Psoas muscle (tissue), 8 donors: ENCODE measurements at places on chromosomes 1 and 21. TPM values are rescaled to one million over a fixed set of nuclear protein-coding genes. Genes with fewer than 3 reads are reported as not detected.

GRCh38 chr1:236413688-236414087 lies 19.6 kb downstream of the EDARADD start:
- DNase-seq = no peak

- DNase-seq = no peak
These were observed 178.5 kb upstream of the GALNT2 start for GRCh38 chr1:229888561-229889001.

GRCh38 chr1:179750630-179751029 lies 7.5 kb downstream of the FAM163A start:
- DNase-seq = no peak

GRCh38 chr1:84190455-84190854 lies 46.4 kb downstream of the PRKACB start:
- DNase-seq = no peak

DNA sequence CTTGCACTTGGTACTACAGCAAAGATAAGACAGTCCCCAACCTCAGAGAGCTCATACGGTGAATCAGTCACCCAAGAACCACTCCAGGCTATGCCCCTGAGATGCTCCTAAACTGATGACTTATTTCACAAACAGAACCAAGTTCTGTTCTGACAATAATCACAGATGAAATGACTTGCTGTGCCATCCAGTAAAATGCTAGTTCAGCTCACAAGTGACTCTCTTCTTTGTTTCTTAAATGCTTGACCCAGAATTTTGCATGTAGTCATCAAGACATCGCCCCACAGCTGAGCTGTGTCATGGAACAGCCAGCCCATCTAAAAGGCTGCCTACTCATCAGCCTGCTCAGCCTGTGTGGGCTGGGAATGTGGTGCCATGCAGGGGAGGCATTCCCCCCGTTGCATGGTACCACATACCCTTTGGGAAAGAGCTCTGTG lies 6.1 kb upstream of the SLC19A2 start:
- DNase-seq = no peak

SLAMF8 gene
- 1.6 TPM for total RNA-seq

DNA sequence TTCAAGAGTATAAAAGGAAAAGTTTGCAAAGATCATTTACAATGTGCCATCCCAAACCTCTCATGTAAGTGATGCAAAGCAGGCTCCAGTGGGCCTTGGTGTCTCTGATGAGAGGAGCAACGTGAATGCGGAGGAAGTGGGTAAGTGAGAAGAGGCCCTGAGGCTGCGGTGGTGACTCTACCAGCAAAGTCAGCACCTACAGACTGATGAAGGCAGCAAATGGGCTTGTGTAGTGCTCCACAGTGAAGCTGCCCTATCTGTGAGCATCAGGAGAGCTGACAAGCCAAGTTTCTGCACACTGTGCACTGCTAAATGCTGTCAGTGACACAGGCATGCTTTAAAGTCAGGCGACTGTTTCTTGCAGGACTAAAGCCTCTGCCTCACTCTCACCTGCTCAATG lies 15.6 kb upstream of the RAP1A start:
- no peak for DNase-seq

DNA sequence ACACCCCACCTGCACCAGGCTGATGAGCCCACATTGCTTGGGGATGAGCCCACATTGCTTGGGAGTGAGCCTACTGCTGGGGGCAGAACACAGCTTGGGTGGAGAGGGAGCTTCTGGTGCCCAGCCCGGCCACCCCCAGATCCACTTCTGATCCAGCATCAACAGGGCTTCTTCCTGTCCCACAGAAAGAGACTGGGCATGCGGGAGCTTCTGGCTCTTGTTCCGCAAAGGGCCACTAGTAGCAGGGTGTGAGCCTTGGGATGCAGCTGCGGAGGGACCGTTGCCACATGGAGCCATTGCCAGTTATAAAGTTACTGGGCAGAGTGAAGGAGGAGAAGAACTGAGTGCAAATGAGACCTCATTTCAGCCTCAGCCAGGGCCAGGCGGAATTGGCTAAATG lies 36.3 kb downstream of the PKP1 start:
- DNase-seq = no peak

FCGR3A gene
- total RNA-seq = 8.2 TPM

DNA sequence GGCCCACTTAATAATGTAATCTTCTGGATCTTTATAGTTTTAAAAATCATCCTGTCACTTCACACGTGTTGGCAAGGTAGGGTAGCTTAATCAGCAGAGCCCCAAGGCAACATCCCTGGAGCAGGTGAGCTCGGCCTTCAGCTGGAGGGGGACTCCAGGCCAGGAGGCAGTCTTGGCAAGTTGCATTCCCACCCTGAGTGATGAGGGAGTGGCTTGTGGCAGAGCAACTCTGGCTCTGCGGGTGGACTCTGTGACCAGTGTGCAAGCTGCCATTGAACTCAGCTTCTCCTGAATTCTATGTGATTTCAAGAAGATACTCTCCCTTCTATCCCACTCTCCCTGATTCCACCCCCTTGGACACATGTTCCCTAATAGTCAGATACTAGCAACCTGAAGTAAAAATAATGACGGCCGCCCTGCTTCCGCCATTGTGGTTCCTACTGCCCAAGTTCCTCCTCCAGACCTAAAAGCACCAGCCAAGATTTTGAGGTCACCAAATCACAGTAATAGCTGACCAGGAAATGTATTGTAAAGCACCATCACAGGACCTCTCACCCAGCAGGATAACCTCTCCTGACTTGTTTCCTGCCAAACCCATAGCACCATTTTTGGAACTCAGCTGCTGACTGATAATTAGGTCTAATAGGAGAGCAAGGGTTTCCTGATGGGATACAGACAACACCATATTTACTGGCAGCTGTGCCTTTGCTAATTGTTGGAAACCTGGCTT lies 11.5 kb upstream of the LYST start:
- DNase-seq = no peak

DNA sequence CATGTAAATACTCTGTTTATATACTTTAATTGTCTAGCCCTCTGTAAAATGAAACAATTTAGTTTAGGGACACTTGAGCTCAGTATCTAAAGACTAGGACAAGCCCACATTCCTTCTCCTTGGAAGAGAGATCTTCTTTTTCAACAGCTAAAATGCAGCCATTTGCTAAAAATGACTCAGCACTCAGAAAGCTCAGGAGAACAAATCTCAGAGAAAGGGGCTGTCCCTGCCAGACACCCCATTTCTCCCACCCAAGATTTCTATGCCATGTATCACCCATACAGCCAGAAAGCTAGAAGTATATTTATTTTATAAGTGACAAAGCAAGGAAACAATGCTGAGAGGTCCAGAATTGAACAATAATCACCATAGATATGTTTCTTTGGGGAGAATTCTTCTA lies 23.2 kb upstream of the PRDX6 start:
- no peak for DNase-seq

RAB25 gene
- total RNA-seq = not detected

- peak; percentile 70 for DNase-seq
These were observed 68.0 kb downstream of the MEGF6 start for GRCh38 chr1:3543076-3544039.

PRDM16 gene
- 0.57 TPM for total RNA-seq

GRCh38 chr21:36654796-36655325 lies 44.1 kb upstream of the SIM2 start:
- DNase-seq = no peak

KRTAP10-7 gene
- total RNA-seq = not detected

- no peak for DNase-seq
These were observed 2.6 kb downstream of the LRRC7 start for GRCh38 chr1:69570356-69570755.

DNA sequence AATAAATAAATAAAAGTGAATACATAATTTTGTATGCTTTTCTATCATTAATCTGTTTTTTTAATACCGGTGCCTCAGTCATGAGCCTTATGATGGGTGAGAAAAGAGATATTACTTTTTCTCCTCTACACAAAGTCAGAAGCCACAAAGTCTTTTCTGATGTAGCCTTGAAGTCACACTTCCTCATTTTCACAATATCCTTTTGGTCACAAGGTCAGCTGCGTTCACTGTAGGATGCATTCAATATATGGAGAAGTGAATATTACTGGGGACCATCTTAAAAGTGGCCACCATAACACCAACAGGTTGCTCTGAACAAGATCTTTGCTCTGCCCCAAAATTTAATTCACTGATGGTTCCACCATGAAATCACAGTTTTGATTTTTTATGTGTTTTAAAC lies 83.3 kb upstream of the TNR start:
- DNase-seq = no peak

DNA sequence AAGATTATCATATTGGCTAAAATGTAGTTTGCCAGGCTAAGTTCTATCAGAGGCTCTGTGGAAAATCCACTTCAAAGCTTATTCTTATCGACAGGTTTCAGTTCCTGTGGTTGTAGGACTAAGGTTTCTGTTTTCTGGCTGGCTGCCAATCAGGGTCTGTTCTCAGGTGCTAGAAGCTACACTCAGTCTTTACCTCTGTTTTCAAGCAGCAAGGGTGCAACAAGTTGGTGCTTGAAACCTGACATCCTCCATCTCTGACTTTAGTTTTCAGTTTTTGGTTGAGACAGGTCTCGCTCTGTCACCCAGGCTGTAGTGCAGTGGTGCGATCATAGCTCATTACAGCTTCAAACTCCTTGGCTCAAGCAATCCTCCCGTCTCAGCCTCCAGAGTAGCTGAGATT lies 15.3 kb upstream of the TMCO2 start:
- no peak for DNase-seq

DNA sequence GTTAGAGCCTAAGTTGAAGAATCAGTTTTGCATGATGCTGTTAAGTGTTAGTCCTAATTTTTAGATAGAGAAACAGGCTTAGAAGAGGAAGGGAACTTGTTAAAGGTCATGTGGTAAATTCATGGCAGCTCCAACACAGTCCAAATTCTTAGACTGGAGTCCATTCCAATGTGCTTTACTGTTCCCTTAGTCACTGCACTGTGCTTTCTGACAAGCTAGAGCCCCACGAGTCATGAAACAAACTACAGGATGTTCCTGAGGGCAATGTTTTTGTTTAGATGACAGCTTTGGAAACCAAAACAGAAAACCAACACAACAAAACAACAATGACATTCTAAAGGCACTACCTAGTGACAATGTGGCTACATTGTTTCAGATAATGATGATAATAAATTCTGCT lies 23.1 kb upstream of the RGS4 start:
- no peak for DNase-seq

DNA sequence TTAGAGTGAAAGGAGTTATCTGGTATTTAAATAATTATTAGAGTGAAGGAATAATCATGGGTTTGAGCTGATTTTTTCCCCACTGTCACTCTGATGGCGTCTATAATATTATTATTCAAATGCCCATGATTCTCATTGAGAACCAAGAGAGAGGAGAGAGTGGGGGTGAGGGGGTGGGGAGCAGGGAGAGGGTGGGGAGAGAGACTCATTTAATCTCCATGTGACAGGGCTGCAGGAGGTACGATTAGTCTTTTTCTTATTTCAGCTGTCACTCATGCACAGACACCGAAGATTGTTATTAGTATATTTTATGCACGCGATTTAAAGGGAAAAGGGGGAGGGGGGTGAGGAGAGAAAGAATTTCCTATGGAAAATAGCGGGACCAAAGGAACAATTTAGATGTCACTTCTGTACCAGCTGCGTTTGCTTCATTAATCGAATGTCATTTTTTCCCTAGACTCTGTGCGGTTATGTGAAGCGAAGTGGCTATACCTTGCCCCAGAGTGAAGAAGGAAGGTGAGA lies 19.9 kb downstream of the PLXNA2 start:
- DNase-seq = no peak

C1QA gene
- total RNA-seq = 35.1 TPM

DNA sequence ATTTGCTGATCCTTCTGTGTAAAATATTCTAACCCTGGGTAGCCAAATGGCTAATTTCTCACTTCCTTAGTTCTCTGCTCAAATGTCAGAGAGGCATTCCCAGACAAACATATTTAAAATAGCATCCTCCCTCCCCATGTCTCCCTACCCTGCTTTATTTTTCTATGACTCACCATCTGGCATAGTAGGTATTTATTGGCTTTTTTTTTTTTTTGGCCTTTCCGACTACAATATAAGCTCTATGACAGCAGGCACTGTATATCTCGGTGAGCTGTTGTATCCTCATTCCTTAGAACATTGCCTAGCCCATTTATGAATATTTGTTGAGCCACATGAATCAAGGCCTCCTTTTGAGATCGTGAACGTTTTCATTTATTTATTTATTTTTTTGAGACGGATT lies 1.5 kb upstream of the NEK7 start:
- no peak for DNase-seq

- no peak for DNase-seq
These were observed 516.6 kb downstream of the SMYD3 start for GRCh38 chr1:245990315-245991022.

- no peak for DNase-seq
These were observed 16.4 kb downstream of the INPP5B start for GRCh38 chr1:37930246-37931101.

GRCh38 chr21:38733972-38734546 lies 71.7 kb upstream of the ETS2 start:
- DNase-seq = peak; percentile 93

TFB2M gene
- 19.3 TPM for total RNA-seq
